Astrocyte (in vitro differentiated cells and primary cell): ENCODE measurements at places on chromosomes 16 and 17. TPM values are rescaled to one million over a fixed set of nuclear protein-coding genes. Genes with fewer than 3 reads are reported as not detected.
A peak's percentile ranks its signal among the peaks of the same experiment; 100 is the strongest.

- no peak overlapping the region for H3K4me3 ChIP-seq
- no peaks in the 10 kb centered on the region for H3K27me3 ChIP-seq
- no peaks in the 10 kb centered on the region for H3K36me3 ChIP-seq
- DNase-seq = no peak
These were observed 10.6 kb downstream of the RMI2 start for GRCh38 chr16:11355862-11356261.

GRCh38 chr17:50626037-50626574, 8.6 kb upstream of the ABCC3 start:
- H3K27me3 ChIP-seq = peaks cover 4% of the 10 kb centered on the region
- DNase-seq = peak; percentile 40
- no peaks in the 10 kb centered on the region for H3K36me3 ChIP-seq
- H3K4me1 ChIP-seq = no peaks in the 10 kb centered on the region

DNA sequence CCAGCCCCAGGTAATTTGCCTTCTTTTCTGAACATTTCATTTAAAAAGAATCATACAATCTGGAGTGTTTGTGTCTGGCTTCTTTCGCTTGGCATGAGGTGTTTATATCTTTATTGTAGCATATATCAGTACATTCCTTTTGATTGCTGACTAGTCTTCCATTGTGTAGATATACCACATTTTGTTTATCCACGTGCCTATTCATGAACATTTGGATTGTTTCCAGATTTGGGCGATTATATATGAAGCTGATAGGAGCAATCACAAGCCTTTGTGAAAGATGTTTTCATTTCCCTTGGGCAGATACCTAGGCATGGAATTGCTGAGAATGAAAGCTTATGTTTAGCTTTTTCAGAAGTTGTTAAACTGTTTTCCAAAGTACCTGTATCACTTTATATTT, 120.3 kb downstream of the AATF start:
- peaks cover 5% of the 10 kb centered on the region for H3K4me1 ChIP-seq
- no peak overlapping the region for H3K27ac ChIP-seq
- peaks cover 18% of the 10 kb centered on the region for H3K27me3 ChIP-seq
- DNase-seq = no peak

Gene C17orf78
- total RNA-seq = not detected in 2 replicates

DNA sequence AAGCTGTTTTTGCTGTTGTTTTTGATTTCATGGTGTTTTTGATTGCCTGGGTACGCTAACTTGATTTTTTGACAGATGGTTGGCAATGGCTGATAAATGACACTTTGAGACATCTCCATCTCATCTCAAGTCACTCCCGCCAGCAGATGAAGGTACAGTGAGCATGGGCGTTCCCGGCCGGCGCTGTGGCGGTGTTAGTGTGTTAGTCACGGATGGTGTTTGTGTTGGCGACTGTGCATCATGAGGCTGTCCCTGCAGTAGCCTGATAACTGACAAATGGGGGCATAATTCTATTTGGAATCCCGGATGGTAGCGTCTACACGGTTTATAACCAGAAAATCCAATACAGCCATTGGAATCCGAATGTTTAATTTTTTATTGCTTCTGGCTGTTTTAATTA, 81.6 kb upstream of the ZNF750 start:
- no peak overlapping the region for H3K4me3 ChIP-seq
- no peaks in the 10 kb centered on the region for H3K27me3 ChIP-seq
- no peak overlapping the region for H3K27ac ChIP-seq

- DNase-seq = no peak
- H3K4me3 ChIP-seq = no peak overlapping the region
- H3K36me3 ChIP-seq = no peaks in the 10 kb centered on the region
- no peaks in the 10 kb centered on the region for H3K4me1 ChIP-seq
These were observed 149.8 kb upstream of the MAF start for GRCh38 chr16:79750311-79750710.

Gene MYH13
- not detected in 2 replicates for total RNA-seq

DNA sequence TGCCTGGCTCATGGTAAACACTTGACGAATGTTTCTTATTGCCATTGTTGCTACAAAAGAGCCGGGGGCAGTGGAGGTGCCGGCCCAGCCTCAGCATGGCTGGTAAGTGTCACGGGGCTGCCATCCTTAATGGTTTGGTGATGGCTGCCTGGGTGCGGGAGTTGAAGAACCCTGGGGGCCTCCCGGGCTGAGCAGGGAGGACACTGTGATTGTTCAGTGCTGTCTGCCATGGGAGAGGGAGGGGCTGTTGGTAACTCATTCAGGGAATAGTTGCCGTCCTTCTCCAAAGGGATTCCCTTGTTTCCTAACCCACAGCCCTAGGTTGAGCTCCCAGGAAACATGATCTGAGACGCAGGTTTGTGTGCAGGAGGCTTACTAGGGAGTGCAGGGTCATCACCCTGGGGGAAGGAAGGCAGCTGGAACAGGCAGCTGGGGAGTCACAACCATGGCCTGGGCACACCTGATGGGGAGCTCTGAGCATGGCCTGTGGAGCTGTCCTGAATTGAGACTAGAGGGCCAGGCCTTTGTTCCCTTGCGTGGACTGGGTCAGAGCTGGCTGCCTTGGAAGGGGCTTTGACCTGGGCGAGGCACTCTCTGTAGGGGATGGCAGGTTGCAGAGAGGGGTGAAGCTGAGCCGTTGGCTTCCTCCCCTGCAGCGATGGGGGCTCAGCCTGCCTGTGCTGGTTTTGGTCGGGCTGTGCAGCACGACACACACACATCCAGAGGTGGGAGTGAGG, 85.7 kb downstream of the PLCG2 start:
- no peak overlapping the region for H3K4me3 ChIP-seq
- H3K27ac ChIP-seq = no peak overlapping the region
- H3K27me3 ChIP-seq = peaks cover 9% of the 10 kb centered on the region
- no peaks in the 10 kb centered on the region for H3K36me3 ChIP-seq
- no peaks in the 10 kb centered on the region for H3K4me1 ChIP-seq

GRCh38 chr17:81646869-81647600, 9.3 kb downstream of the PDE6G start:
- DNase-seq = no peak
- peaks cover 20% of the 10 kb centered on the region for H3K27me3 ChIP-seq
- H3K4me1 ChIP-seq = peaks cover 14% of the 10 kb centered on the region
- no peak overlapping the region for H3K27ac ChIP-seq
- H3K36me3 ChIP-seq = no peaks in the 10 kb centered on the region

DNA sequence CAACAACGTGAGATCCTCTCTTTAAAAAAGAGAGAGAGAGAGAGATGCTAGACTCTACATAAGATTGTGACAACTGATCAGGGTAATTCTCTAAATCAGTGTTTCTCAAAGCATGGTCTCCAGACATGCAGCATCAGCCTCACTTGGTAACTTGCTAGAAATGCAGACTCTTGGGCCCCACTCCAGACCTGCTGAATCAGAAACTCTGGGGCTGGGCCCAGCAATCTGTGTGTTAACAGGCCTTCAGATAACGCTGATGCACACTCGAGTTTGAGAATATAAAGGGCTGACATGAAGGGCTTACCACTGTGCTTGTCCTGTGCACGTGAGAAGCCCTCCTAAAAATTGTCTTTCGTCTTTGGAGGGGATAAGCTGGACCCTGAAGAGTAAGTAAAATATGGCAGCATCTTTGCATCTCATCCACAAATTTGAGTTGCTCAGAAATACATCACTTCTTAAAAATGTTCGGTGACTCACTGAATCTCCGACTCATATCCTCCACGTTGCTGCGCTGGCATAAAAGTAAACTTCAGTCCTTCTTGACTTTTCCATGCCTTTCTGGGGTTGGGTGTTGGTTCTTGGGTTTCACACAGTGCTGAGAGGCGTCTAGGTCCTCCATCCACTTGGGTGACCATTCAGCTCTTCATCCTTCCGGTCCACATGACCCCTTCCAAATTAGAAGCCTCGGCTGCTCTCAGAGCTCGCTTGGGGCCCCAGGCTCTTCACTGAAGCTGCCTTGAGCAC, 26.1 kb upstream of the KDM8 start:
- H3K27ac ChIP-seq = peak overlapping the region; percentile 78
- no peaks in the 10 kb centered on the region for H3K36me3 ChIP-seq

GRCh38 chr16:57299719-57300386, 15.4 kb upstream of the PLLP start:
- H3K4me3 ChIP-seq = peak overlapping the region; percentile 74
- H3K36me3 ChIP-seq = no peaks in the 10 kb centered on the region
- peaks cover 11% of the 10 kb centered on the region for H3K4me1 ChIP-seq
- H3K27me3 ChIP-seq = peaks cover 2% of the 10 kb centered on the region

Gene GPR179
- 0.07 and 0.10 TPM in 2 replicates for total RNA-seq

Gene ASB16
- total RNA-seq = not detected in 2 replicates

Gene ZACN
- total RNA-seq = 0.23 TPM in 1 of 2 replicates, not detected in the other

Gene PPM1E
- total RNA-seq = 0.67 and 0.79 TPM in 2 replicates

Gene ATP2C2
- 0.29 and 0.41 TPM in 2 replicates for total RNA-seq

- peaks cover 11% of the 10 kb centered on the region for H3K4me1 ChIP-seq
- H3K4me3 ChIP-seq = no peak overlapping the region
- H3K27me3 ChIP-seq = no peaks in the 10 kb centered on the region
- DNase-seq = peak; percentile 65
- H3K36me3 ChIP-seq = no peaks in the 10 kb centered on the region
These were observed 67.1 kb downstream of the MGAT5B start for GRCh38 chr17:76935331-76935730.

- peaks cover 31% of the 10 kb centered on the region for H3K4me1 ChIP-seq
- H3K4me3 ChIP-seq = no peak overlapping the region
- H3K27me3 ChIP-seq = no peaks in the 10 kb centered on the region
- DNase-seq = no peak
- H3K27ac ChIP-seq = no peak overlapping the region
These were observed 51.4 kb downstream of the TBC1D16 start for GRCh38 chr17:79984045-79984840.

Gene SOX9
- total RNA-seq = 33.8 and 37.7 TPM in 2 replicates

GRCh38 chr16:73025151-73025855, 22.6 kb downstream of the ZFHX3 start:
- H3K4me3 ChIP-seq = no peak overlapping the region
- H3K4me1 ChIP-seq = peaks cover 19% of the 10 kb centered on the region
- no peaks in the 10 kb centered on the region for H3K27me3 ChIP-seq
- no peaks in the 10 kb centered on the region for H3K36me3 ChIP-seq
- no peak overlapping the region for H3K27ac ChIP-seq

- no peaks in the 10 kb centered on the region for H3K36me3 ChIP-seq
- H3K4me3 ChIP-seq = no peak overlapping the region
- no peak for DNase-seq
These were observed 55.3 kb upstream of the SOX9 start for GRCh38 chr17:72065556-72065955.

DNA sequence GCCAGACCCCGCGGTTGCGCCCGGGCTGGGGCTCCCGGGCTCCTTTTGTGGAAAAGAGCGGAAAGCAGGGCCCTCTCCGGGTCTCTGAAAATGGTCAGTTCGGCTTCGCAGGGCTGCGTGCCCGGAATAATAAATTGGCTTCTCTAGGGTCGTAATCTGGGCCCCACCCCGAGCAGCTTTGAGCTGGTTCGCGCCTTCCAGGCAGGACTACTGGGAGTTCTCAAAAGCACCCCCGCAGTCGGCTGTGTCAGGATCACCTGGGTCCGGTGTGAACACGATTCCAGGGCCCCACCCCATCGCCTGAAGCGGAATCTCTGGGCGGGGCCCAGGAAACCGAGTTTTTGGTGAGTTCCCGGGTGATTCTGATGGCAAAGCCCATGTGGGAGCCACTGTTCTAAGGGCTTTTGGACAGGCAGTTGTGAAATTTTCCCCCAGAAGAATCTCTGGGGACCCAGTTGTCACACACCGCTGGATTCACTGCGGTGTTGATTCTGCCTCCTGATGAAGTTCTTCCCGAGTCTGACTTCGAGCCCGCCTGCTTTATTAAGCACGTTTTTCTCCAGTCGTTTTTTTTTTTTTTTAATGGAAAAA, 77.0 kb downstream of the MRC2 start:
- peak overlapping the region; percentile 71 for H3K27ac ChIP-seq
- no peaks in the 10 kb centered on the region for H3K36me3 ChIP-seq
- peaks cover 29% of the 10 kb centered on the region for H3K4me1 ChIP-seq
- no peaks in the 10 kb centered on the region for H3K27me3 ChIP-seq
- H3K4me3 ChIP-seq = peak overlapping the region; percentile 55
- DNase-seq = peak; percentile 30

- H3K27ac ChIP-seq = no peak overlapping the region
- DNase-seq = no peak
- no peak overlapping the region for H3K4me3 ChIP-seq
- no peaks in the 10 kb centered on the region for H3K36me3 ChIP-seq
- H3K4me1 ChIP-seq = no peaks in the 10 kb centered on the region
- H3K27me3 ChIP-seq = no peaks in the 10 kb centered on the region
These were observed 187.9 kb upstream of the CHMP6 start for GRCh38 chr17:80803451-80804428.

- H3K4me1 ChIP-seq = peaks cover 50% of the 10 kb centered on the region
- peak; percentile 60 for DNase-seq
- peak overlapping the region; percentile 82 for H3K27ac ChIP-seq
- peaks cover 31% of the 10 kb centered on the region for H3K36me3 ChIP-seq
- H3K27me3 ChIP-seq = no peaks in the 10 kb centered on the region
These were observed 849 bp upstream of the SOX15 start for GRCh38 chr17:7590743-7591142.

- no peaks in the 10 kb centered on the region for H3K27me3 ChIP-seq
- DNase-seq = no peak
- no peak overlapping the region for H3K27ac ChIP-seq
These were observed 268.5 kb downstream of the GRIN2A start for GRCh38 chr16:9913604-9914326.

DNA sequence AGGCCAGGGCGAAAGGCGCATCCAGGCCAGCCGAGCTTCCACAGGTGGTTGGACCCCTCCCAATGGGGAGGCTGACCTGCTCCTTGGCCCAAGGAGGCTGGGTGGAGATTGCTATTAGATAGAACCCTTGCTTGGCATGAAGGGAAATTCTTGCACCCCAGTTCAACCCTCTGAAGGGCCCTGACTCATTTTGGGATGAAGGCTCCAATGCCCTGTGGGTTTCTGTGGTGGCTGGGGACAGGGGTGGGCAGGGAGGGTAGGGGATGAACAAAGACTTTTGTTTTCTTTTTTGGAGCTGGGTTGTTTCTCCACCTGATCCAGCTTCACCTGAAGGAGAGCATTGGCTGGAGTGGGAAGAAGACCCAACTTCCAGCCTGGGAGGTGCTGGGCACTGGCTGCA, 16.7 kb upstream of the TBX21 start:
- no peak overlapping the region for H3K4me3 ChIP-seq
- H3K27me3 ChIP-seq = peaks cover 82% of the 10 kb centered on the region
- no peak overlapping the region for H3K27ac ChIP-seq
- no peak for DNase-seq

Gene RAB40C
- total RNA-seq = 12.6 and 13.0 TPM in 2 replicates

DNA sequence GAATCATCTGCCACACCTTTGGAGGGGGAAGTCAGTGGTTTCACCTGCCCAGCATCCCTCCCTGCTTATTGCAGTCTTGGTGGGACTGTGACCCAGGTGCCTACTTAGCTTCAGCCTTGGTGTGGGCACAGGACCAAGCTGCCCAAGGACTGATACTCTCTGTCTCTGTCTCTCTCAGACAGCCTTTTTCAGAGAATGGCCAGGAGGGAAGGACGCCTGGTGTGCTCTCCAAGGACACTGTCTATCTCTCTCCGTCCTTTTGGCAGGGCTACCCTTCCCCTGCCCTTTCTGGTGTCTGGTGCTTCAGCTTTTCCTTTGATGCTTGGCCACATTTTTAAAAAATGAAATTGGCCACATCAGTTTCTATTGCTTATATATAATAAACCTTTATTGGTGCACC, 19.6 kb downstream of the PIK3R6 start:
- no peaks in the 10 kb centered on the region for H3K36me3 ChIP-seq
- H3K27me3 ChIP-seq = no peaks in the 10 kb centered on the region
- no peak for DNase-seq
- H3K4me3 ChIP-seq = no peak overlapping the region
- no peaks in the 10 kb centered on the region for H3K4me1 ChIP-seq
